ENCODE measurements at places on chromosomes 3 and 15. TPM values are rescaled to one million over a fixed set of nuclear protein-coding genes. Genes with fewer than 3 reads are reported as not detected.

SUCNR1 gene
- total RNA-seq: not detected

ASB14 gene
- not detected for total RNA-seq

PLCH1 gene
- total RNA-seq: 0.83 TPM

PPP1R14D gene
- total RNA-seq: not detected

CLRN1 gene
- total RNA-seq: not detected

ERICH6 gene
- not detected for total RNA-seq

DNA sequence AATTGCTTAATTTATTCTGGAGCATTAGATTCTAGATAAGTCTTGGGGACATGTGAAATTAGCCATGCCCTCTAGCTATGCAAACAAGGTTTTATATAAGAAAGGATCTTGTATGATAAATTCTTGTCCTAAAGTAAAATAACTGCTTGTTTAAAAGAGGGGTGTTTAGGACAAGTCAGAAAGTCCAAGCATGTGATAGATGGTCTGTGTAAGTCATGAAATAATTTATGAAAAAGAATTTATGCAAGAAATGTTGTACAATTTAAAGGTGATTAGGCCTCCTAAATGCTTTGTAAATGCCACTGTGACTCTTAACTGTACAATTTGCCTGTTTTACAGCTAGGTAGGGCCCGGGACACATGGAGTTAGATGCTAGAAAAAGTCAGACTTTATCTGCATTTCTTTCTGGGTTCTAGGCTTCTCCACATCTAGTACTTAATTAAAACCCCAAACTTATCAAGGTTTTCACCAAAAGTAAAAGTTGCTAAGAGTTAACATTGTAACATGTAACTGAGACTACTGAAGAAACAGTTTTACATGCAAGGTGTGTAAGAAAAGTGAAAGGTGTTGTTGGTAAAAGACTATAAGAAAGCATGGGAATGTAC is 13.2 kb downstream of the LINS1 start:
- H3K27ac ChIP-seq: no peak overlapping the region
- DNase-seq: no peak
- no peaks in the 10 kb centered on the region for H3K4me1 ChIP-seq
- no peaks in the 10 kb centered on the region for H3K36me3 ChIP-seq

- H3K27me3 ChIP-seq: no peaks in the 10 kb centered on the region
- H3K4me3 ChIP-seq: no peak overlapping the region
- peaks cover 61% of the 10 kb centered on the region for H3K36me3 ChIP-seq
- H3K4me1 ChIP-seq: peaks cover 16% of the 10 kb centered on the region
- DNase-seq: peak; percentile 52
- H3K27ac ChIP-seq: peak overlapping the region; percentile 88
Measured at GRCh38 chr3:48406443-48407431, 23.1 kb downstream of the PLXNB1 start.

- H3K27ac ChIP-seq: no peak overlapping the region
- no peak for DNase-seq
- no peaks in the 10 kb centered on the region for H3K4me1 ChIP-seq
Measured at GRCh38 chr15:29046281-29046810, 160.6 kb downstream of the APBA2 start.

DNA sequence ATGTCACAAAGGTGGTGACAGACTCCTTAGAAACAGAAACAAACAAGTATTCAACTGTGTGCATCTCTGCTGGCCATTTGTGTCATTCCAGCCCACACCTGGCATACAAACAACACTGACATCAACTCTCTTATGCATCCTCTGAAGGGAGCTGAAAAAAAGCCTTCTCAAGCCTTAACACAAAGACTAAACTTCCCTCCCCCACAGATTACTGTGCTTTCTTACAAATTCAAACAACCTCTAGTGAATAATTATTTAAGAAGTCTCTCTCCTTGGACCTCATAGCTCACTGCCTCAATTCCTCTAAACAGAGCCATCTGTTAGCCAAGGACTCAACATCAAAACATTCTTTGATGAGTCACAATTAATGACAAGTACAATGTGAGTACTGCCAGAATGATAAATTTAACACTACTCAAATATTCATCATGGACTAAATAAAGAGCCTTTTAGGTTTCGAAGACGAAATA is 132.1 kb downstream of the WDR76 start:
- DNase-seq: no peak
- H3K36me3 ChIP-seq: no peaks in the 10 kb centered on the region
- no peak overlapping the region for H3K27ac ChIP-seq
- H3K27me3 ChIP-seq: no peaks in the 10 kb centered on the region
- peaks cover 6% of the 10 kb centered on the region for H3K4me1 ChIP-seq

- no peaks in the 10 kb centered on the region for H3K36me3 ChIP-seq
- DNase-seq: no peak
- peaks cover 90% of the 10 kb centered on the region for H3K4me1 ChIP-seq
- no peak overlapping the region for H3K4me3 ChIP-seq
- H3K27ac ChIP-seq: peak overlapping the region; percentile 68
Measured at GRCh38 chr15:67089217-67090193, 24.1 kb downstream of the SMAD3 start.

GRCh38 chr3:109073116-109073515 is 44.8 kb downstream of the MORC1 start:
- no peaks in the 10 kb centered on the region for H3K36me3 ChIP-seq
- no peak for DNase-seq
- no peak overlapping the region for H3K27ac ChIP-seq
- H3K27me3 ChIP-seq: no peaks in the 10 kb centered on the region
- no peak overlapping the region for H3K4me3 ChIP-seq

- no peaks in the 10 kb centered on the region for H3K36me3 ChIP-seq
- no peak overlapping the region for H3K4me3 ChIP-seq
- no peak for DNase-seq
- no peaks in the 10 kb centered on the region for H3K4me1 ChIP-seq
- no peaks in the 10 kb centered on the region for H3K27me3 ChIP-seq
- no peak overlapping the region for H3K27ac ChIP-seq
Measured at GRCh38 chr15:91116113-91117067, 16.3 kb downstream of the SV2B start.

DNA sequence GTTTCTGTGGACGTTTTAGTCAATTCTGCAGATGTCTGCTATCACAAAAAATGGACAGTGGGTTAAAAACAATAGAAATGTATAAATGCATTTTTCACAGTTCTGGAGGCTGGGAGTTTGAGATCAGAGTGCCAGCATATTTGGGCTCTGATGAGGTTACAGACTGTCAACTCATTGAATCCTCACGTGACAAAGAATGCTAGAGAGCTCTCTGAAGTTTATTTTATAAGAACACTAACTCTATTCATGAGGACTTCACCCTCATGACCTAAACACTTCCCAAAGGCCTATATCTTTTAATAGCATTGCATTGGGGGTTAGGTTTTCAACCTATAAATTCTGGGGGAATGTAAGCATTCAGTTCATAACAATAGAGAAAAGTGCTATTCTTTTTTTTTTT is 182.6 kb upstream of the SLITRK3 start:
- H3K27me3 ChIP-seq: no peaks in the 10 kb centered on the region
- DNase-seq: no peak
- no peaks in the 10 kb centered on the region for H3K4me1 ChIP-seq

GRCh38 chr15:37586011-37586583 is 348.3 kb upstream of the TMCO5A start:
- no peaks in the 10 kb centered on the region for H3K36me3 ChIP-seq
- H3K27me3 ChIP-seq: no peaks in the 10 kb centered on the region
- no peak for DNase-seq

GRCh38 chr3:17039594-17039993 is 154.8 kb downstream of the PLCL2 start:
- no peaks in the 10 kb centered on the region for H3K27me3 ChIP-seq
- H3K27ac ChIP-seq: no peak overlapping the region
- no peak for DNase-seq
- H3K4me3 ChIP-seq: no peak overlapping the region

DNA sequence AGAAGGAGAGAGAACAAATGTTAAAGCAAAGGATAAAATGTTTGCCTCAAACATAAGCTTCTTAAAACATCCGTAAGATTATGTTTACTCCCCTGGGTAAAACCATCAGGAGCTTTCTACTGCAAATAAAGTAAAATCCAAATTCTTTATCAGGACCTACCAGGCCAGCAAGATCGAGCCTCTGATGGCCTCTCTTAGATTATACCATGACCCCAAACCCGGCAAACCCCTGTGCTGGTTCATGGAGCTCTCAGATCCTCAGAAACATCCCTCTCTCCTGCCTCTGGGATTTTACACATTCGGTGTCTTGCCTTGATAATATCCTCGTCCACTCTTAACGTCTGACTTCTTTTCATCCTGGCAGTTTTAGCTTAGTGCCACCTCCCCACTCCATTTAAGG is 7.5 kb upstream of the TARS3 start:
- no peak for DNase-seq
- no peak overlapping the region for H3K4me3 ChIP-seq
- H3K4me1 ChIP-seq: no peaks in the 10 kb centered on the region
- no peak overlapping the region for H3K27ac ChIP-seq
- no peaks in the 10 kb centered on the region for H3K27me3 ChIP-seq
- no peaks in the 10 kb centered on the region for H3K36me3 ChIP-seq

- no peak overlapping the region for H3K27ac ChIP-seq
- no peak overlapping the region for H3K4me3 ChIP-seq
Measured at GRCh38 chr3:137519602-137520001, 244.5 kb upstream of the SOX14 start.

- H3K36me3 ChIP-seq: no peaks in the 10 kb centered on the region
- no peaks in the 10 kb centered on the region for H3K4me1 ChIP-seq
- H3K27ac ChIP-seq: no peak overlapping the region
- no peak overlapping the region for H3K4me3 ChIP-seq
Measured at GRCh38 chr15:73882761-73883419, 9.5 kb downstream of the TBC1D21 start.

GRCh38 chr3:24303057-24303754 is 191.4 kb downstream of the THRB start:
- no peak overlapping the region for H3K27ac ChIP-seq
- DNase-seq: no peak
- H3K27me3 ChIP-seq: no peaks in the 10 kb centered on the region
- H3K36me3 ChIP-seq: no peaks in the 10 kb centered on the region
- peaks cover 31% of the 10 kb centered on the region for H3K4me1 ChIP-seq
